ENCODE measurements at places on chromosomes 13 and 19.

GRCh38 chr13:39840201-39840600, 184.7 kb downstream of the COG6 start:
- DNase-seq: peak; percentile 35

DNA sequence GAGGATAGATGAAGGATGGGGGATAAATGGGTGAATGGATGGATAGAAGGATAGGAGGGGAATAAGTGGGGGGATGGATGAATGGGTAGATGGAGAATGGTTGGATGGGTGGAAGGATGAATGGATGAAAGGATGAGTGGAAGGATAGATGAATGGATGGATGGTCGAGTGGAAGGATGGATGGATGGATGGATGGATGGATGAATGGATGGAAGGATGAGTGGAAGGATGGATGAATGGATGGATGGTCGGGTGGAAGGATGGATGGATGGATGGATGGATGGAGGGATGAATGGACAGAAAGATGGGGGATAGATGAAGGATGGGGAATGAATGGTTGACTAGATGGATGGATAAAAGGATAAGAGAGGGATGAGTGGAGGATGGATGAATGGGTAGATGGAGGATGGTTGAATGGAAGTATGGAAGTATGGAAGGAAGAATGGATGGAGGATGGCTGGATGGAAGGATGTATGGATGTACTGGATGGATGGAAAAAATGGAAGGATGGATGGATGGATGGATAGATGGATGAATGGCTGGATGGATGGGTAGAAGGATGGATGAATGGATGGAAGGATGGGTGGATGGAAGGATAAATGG, 42.0 kb downstream of the FBN3 start:
- DNase-seq: no peak

GRCh38 chr13:26813980-26814348, 53.4 kb upstream of the GPR12 start:
- DNase-seq: no peak

GRCh38 chr13:31116224-31116623, 45.5 kb downstream of the HSPH1 start:
- DNase-seq: no peak

DNA sequence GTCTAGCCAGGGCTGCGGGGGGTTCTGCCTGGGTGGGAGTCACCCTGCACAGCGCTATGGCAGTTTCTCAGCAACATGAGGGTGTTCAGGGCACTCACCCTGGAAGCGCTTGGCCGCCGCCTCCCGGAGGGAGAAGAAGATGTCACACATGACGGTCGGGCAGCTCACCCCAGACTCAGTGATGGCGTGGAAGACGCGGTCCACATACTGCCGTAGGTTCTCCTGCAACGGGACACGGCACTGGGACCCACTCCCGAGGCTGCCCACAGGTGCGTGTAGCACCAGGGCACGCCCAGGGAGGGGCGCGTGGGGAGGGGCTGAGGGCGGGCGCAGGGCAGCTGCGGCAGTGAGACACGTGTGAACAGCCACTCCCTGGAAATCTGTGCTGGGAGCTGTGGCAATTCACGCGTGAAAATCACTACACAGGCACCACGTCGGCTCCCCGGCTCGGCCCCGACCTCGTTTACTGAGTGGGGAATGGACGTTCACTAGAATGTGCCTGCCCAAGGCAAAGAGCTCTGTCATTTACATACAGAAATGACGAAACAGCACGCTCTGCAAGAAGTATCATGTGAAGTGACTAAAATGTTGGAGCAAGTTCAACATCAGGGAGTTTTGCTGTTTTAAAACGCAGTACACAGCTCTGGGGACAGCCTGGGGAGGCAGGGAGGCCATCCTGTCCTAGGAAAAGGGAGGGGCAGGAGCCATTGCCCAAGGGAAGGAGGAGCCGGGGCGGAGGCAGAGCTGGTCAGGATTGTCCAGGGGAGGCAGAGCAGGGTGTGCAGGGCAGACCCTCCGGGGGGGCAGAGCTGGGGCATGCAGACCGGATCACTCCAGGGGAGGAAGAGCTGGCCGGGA, 41.5 kb upstream of the C13orf46 start:
- DNase-seq: no peak

GRCh38 chr13:34411177-34411576, 530.9 kb upstream of the NBEA start:
- DNase-seq: no peak

- no peak for DNase-seq
Observed at GRCh38 chr13:27625839-27626238, 4.1 kb downstream of the POLR1D start.

GRCh38 chr13:37884026-37884425, 14.5 kb upstream of the TRPC4 start:
- no peak for DNase-seq
